Stimulated activated CD8-positive, alpha-beta memory T cell treated with anti-CD3 and anti-CD28 coated beads, Interleukin-7, amount 100 ng/mL, for 1 hour (primary cell): ENCODE measurements at places on chromosomes 7 and 10.
A peak's percentile ranks its signal among the peaks of the same experiment; 100 is the strongest.

- no peak for DNase-seq
Measured at GRCh38 chr7:51593628-51594027, 277.0 kb upstream of the COBL start.

GRCh38 chr7:118420888-118421287, 196.4 kb downstream of the ANKRD7 start:
- no peak for DNase-seq

DNA sequence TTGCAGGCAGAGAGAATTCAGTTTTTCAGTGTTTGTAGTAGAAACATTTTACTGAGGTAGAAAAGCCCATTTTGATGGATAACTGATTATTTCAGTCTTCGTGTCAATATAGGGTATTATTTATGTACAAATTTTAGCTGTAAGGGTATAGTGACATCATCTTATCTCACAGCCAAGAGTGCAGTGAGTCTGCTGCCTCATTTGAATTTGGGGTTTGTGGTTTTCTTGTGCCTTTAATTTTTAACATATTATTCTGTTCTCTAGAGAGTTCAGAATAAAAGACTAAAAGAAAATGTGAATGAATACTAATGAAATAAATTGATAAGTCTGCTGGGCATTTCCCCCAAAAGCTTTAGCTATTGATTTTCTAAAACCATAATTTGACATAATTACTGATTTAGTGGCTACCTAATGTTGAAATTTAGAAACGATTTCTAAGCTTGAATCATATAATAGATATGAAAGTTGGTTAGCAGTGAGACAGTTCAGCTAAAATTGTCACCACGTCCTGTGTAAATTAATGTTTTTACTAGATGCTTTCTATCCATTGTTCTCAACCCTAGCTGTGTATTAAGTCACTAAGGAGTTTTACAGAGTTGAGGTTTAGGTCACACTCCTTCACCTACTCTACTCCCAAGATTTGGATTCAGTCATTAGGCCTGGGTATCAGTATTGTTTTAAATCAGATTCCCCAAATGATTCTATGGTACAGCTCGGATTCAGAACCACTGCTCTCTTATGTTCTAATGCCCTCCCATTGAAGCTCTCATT, 37.3 kb downstream of the ACADSB start:
- no peak for DNase-seq

DNA sequence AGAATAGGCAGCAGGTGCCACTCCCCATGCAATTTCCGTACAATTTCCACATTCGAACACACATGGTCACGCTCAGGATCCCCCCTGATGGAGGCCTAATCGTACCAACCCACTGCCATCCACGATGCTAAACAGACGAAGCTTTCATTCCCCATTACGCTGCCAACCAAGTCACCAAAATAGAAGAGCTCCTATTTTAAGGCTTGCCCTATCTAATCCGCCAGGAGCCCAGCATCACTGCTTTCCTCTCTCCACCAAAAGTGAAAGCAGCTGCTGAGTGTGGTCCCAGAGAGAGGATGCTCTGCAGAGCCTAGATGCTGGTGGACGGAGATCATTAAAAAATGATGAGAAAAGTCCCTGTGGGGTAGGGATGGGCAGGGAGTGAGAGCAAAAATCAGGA, 43.3 kb downstream of the HSPA12A start:
- no peak for DNase-seq

DNA sequence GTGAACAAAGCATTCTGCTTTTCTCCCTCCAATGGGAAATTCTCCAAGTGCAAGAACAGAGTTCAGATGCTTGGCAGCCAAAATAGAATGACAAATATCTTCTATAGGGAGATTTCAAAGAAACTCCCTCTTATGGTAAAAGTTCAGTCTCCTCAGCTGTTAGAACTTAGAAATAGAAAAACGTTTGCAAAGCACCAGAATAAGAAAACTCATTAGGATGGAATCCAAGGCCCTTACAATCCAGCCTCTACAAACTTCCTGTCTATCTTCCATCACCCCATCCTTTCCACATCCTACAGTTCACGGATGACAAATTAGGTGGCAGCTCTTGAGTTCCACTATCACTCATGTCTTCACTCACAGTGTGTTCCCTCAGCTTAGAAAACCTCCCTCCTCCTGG, 25.7 kb downstream of the FAM13C start:
- DNase-seq: no peak

DNA sequence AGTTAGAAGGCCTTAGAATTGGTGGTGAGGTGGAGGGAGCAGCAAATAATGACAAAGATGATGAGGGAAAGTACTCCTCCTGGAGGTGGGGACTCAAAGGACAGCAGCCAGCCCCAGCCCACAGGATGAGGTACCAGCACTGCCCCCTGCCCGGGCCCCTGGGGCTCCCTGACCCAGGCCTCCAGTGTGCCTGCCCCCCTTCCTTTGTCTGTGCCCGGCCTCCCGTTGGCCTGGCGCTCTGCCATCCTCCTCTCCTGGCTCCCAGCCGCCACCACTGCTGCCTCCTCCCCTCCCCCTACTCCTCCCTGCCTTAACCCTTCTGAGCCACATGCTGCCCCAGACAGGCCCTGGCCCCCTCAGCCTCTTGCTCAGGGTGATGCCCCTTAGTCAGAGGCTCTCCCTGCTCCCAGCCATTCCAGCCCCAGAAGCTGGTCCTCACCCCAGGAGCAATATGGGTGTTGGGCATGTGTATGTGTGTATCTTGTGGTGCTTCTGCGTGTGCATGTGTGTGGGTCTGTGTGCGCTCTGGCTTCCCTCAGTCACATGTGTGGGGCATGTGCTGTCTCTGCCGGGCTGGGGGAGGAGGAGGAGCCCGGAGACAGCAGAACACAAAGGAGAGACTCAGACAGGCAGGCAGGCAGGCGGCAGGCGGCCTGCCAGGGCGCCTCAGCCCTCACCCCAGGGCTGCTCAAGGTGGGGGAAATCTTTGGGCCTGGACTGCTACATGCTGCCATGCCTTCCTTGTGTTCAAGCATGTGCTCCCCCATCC, 2.6 kb downstream of the LDB1 start:
- no peak for DNase-seq

- no peak for DNase-seq
Measured at GRCh38 chr7:90570373-90570959, 25.7 kb upstream of the CDK14 start.

- no peak for DNase-seq
Measured at GRCh38 chr7:114141415-114141814, 222.6 kb upstream of the PPP1R3A start.

- DNase-seq: no peak
Measured at GRCh38 chr7:122887198-122887597, 938 bp upstream of the CADPS2 start.

DNA sequence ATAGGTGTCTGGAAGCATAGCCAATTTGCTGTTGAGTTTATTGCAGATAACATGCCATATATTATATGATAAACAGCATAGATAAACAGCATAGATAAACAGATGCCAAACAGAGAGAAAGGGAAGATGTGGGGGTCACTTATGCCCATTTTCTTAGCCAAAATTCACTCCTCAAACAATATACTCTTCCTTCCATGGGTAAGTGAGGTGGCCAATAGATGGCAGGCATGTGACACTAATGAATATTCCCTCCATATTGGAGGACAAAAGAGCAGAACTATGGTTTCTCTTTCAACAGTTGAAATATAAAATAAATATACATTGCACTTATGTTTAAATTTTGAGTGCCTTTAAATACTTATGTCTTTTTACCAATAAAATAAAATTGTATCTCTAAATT, 1212.8 kb downstream of the REEP3 start:
- DNase-seq: no peak

DNA sequence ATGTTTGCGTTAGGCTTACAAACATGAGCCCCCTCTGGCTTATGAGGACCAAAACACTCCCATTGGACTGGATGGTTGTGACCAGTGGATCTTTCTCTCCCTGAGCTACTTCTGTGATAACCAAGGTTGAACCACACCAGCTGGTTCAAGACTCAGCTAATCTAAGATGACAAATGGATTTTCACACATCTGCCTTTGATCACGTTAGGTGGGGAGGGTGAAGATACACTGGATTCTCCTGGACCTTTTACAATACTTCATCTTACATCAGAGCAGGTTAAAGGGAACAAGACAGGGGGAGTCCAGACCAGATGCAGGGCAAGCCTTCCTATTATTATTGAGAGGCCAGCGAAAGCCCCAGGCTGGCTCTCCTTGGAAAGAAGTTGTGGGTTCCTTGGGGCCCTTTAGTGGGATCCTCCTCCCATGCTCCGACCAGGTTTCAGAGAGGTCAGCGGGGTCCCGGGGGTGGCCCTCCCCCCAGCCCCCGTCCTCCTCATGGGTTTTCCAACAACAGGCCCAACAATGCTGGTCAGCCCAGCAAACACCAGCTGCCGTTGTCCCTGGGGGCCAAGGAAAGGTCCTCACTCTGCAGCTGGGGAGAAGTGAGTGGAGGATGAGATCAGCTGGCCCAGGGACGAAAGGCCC, 2.8 kb downstream of the GFRA1 start:
- DNase-seq: no peak

- DNase-seq: no peak
Measured at GRCh38 chr10:12513003-12513365, 163.6 kb downstream of the CAMK1D start.

- DNase-seq: no peak
Measured at GRCh38 chr7:38773430-38773829, 135.6 kb downstream of the VPS41 start.

DNA sequence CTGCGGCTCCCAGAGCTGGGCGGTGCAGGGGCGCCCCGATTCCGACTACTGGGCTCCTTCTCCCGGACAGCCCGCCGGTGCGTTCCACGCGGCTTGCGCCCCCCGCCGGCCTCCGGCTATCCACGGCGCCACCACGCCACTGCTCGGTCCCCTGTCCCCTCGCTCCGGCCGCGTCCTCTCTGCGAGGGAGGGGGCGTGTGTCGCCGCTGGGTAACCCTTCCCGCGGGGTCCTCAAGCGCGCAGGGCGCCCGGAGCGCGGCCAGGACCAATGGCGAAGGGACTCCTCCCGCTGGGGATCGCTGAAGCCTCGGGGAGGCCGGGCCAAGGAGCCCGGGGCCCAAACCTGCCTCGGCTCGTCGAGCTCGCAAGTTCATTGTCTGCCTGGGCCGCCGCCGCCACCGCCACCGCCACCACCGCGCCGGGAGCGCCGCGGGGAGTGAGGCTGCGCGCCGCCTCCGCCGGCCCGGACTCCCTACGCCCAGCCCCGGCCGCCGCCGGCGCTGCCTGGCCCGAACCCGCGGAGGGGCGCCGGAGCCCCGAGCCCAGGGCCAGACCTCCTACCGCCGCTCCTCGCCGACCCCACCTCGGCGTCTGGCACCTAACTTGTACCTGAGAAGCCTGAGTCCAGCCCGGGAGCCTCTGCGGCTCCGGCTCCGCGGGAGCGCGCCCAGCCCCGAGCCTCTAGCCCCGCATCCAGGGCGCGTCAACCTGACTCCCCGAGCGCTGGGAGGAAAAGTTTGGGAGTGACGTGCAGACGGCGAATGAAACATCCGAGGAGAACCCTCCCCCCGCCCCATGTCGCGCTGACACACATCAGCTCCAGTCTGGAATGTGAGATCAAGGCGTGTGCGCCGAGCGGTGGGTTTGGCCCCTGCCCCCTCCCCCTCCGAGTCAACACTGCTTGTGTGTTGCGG, at the start of gene CHST15:
Gene CHST15 (minus strand): TSS at position 739 of the 914 bp plus-strand sequence. CDS start 47,386 bp downstream, outside the sequence.
- no peak for DNase-seq

GRCh38 chr10:103829838-103830465, 25.4 kb downstream of the SH3PXD2A start:
- DNase-seq: no peak

DNA sequence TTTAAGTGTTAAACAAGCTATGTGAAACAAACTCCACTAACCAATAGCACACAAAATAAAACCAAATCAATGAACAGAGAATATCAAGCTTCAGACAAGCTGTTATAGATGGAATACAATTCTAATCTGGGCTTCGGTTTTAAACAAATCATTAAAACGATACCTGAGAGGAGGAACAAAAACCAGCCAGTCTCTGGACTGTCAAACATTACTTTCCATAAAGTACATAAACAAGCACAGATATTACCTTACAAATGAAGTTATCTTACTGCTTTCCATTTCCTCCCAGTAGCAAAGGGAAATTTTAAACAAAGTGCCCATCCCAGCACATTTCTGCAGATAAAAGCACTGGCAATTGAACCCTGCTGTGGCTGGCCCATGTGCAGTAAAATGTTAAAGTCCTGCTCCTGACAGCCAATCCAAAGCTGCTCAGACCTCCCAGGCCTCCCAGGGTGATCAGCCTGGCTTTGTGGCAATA, 128.0 kb downstream of the NRCAM start:
- no peak for DNase-seq

- peak; percentile 33 for DNase-seq
Measured at GRCh38 chr10:77710759-77711682, 73.4 kb upstream of the KCNMA1 start.

DNA sequence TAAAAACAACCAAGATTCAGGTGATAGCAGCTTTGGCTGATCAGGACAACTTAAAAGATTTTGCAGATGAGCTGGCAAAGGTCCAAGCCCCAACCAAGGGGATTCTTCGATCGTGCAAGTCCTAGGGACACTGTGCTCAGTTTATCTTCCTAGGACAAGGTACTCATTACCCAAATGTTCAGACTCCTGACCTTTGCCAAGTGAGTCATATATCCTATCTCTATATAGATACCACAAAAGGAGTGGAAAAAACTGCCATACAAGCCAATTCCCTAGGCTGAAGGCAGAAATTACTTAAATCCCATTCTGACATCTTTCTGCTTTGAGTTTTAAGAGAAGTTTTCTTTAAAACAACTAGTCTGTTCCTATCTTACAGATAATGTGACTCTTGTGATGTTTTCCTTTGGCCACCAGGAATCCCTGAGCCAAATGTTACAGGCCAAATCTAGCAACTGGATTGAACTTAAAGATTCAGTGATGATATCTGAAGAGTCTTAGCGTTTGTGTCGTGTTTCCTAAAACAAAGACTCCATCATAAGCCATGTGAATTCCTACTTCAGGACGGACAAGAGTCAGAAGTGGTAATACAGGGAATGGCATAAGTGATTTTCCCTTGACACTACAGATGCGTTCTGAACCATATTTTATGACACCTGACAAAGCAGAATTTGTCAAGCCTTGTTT, 142.6 kb upstream of the ASAH2 start:
- no peak for DNase-seq

GRCh38 chr7:50588937-50589336, 23.7 kb upstream of the DDC start:
- no peak for DNase-seq

GRCh38 chr10:17730667-17731066, 21.3 kb upstream of the TMEM236 start:
- no peak for DNase-seq

- DNase-seq: no peak
Measured at GRCh38 chr7:37107047-37107750, 341.5 kb downstream of the ELMO1 start.

GRCh38 chr10:7206412-7207100, 204.3 kb downstream of the SFMBT2 start:
- DNase-seq: no peak

DNA sequence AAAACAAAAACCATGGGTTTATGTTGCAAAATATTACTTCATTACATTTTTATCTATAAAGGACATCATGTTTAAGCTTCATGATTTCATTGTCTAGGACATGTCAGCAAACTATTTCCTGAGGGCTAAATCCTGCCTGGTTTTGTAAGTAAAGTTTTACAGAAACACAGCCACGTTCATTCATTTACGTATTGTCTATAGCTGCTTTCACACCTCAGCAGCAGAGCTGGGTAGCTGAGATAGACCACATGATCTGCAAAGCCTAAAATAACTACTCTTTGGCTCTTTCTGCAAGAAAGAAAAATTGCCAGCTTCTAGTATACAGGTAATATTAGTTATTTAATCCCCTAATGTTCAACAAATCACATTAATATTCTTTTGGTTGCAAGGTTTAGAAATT, 12.7 kb upstream of the PIP4K2A start:
- DNase-seq: no peak
